Fibroblast of mammary gland (primary cell): ENCODE measurements at places on chromosomes 3 and 15.

- no peak for DNase-seq
Observed at GRCh38 chr3:37096975-37097374, 77.4 kb downstream of the LRRFIP2 start.

DNA sequence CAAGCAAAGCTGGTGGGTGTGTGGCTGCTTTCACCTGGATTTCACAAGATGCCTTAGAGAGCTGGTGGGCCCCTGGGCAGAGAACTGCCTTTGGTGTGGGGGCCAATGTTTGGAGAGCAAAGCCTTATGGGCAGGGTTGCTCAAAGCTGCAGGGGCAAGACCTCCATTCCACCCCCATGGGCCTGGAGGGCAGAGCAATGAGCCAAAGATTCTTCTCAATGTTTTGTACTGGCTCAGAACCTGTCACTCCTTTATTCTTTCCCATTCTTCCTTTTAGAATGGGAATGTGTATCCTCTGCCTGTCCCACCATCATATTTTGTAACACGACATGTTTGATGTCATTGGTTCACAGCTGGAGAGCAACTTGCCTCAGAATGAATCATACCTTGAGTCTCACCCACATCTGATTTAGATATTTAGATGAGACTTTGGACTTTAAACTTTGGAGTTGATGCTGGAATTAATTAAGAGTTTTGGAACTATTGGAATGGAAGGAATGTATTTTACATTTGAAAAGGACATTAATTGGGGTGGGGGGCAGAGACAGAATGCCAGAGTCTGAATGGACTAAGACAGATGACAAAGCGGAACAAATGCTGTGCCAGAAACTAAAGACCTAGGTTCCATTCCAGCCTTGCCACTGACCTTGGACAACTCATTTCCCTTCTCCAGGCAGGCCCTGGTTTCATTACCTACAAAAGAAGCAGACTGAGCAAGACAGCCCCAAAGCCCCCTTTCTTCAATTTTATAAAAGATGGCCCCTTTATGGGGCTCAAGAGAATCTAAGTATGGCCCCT is 72.9 kb downstream of the DAPK2 start:
- peak; percentile 88 for DNase-seq

- DNase-seq, result peak; percentile 65
Observed at GRCh38 chr15:49697121-49697520, 76.3 kb downstream of the DTWD1 start.

DNA sequence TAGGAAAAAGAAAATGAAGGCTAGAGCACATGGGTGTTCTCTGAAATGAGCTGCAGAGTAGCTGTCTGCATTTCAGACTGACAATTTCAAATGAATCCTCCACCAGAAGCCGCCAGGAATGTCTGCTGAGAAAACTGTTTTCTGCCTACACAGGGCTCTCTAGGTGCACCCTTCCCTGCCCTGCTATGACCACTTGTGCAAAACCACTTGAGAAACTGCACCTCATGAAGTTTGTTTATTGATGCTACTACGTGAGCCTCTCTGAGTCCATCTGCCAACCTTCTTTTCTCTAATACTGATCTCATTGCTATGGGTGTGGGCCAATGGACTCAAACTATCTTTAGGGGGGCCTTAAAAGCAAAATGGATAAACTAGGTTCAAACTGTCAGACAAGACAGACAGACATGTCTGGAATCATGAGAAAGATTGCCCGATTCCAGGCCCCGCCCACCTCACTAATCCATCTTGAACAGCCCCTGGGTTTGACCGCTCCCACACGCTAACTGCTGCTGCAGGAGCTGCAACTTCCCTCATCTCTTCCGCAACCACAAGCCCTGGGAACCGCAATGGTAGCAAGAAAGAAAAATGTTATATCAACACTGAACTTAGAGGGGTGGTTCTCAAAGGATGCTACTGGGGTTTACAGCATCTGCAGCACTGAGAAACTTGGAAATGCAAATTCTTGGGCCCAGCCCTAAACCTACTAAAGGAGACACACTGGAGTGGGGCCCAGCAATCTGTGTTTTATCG is 9.0 kb upstream of the CD47 start:
- no peak for DNase-seq

DNA sequence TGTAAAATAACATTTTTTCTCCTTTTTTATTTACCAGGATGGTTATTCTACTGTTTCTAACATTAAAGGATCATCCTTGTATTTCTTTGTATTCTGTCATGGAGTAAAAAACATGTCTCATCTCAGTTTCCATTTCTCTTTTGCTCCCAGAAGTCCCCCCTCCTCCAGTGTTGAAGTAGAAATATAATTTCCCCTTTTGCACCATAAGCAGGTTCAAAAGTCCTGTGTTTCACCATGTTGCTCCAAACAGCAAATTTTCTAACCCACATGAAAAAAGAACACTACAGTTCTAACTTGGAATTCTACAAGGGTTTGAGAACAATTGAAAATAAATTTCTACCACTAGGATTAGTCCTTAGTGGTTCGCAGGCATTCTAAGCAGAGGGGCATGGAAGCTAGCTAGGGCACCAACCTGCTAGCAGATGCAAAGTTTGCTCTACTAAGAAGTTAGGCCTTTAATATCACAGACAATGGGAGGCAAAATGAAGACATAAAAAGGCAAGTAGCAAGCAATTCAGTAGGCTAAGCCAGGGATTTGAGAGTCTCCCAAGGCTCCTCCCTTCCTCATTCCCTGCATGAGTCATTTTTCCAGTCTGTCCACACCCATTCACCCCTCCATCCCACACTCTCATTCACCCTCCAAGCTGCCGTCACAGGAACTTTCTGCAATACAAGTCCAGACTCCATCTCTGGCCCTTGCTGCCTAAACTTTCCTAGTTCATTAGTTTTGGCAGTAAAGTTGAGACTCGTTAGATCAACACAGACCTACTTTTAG is 2.3 kb upstream of the MBNL1 start:
- DNase-seq, result peak; percentile 99

DNA sequence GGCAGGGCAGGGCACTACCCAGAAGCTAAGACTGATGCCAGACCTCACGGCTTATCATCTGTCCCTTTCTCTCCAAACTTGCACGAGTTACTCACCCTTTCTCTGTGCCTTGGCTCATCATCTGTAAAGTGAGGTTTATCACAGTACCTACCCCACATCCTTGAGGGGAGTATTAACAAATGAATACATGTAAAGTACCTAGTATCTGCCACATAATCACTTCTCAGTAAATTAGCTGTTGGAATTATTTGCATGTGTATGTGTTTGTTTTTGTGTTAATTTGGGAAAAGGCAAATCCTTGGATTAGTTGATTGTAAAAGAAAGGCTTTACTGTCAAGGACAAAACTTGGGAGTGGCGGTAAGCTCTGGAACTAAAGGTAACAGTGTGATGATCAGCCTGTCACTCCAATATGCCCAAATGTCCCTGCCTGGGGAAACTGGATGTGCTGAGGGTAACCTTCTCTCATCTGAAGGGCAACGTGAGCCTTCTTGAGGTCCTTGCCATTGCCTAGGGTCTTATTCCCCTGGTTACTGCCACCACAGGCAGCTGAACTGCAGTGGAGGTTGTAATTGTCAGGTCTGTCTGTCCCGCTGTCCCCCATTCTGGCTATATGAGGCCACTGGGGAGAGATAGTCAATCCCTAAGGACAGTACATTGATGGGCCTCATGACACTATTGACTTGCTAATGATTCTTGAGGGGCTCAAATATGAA is 269.4 kb downstream of the CLSTN2 start:
- no peak for DNase-seq

- DNase-seq, result no peak
Observed at GRCh38 chr15:98442901-98443300, 205.4 kb upstream of the IGF1R start.

GRCh38 chr3:33658991-33659848 is 58.8 kb downstream of the CLASP2 start:
- peak; percentile 83 for DNase-seq

DNA sequence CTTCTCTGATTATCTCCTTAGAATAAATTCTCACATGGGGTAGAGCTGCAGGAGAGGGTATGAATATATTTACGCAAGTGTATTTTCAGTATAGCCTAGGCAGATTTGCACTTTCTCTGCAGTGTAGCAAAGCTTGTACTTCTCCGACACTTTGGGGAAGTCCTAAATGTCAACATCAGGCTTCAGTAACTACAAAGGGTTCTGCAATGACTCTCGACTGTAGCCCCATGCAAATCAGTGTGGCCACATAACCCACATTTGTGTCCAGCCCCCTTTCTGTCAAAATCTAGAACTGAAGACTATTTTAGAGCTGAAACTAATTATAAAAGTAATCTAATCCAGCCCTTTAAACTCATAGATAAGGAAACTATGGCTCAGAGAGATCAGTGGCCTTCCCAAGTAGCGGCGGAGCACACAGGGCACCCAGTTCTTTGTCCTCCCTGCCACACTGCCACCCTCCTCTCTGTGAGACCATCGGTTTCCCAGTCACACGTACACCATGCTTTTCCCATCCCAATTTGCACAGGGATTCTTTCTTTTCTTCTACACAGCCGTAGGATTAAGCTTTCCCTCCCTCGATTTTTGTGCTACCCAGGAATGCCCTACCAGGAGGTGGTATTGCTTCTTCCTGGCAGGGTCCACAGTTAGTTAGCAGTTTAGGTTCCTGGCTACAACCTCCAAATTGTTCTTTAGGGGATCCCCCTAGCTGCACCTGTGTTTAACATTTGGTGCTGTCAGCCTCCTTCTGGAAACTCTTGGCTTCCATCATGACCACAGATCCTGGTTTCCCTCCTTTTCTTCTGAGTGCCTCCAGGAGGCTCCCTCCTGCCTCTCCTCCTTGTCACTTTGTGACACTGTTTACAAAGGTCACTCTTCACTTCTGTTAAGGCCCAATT is 22.9 kb downstream of the MRAS start:
- DNase-seq, result no peak

- DNase-seq, result peak; percentile 58
Observed at GRCh38 chr3:174218016-174218415, 641.1 kb upstream of the NAALADL2 start.

DNA sequence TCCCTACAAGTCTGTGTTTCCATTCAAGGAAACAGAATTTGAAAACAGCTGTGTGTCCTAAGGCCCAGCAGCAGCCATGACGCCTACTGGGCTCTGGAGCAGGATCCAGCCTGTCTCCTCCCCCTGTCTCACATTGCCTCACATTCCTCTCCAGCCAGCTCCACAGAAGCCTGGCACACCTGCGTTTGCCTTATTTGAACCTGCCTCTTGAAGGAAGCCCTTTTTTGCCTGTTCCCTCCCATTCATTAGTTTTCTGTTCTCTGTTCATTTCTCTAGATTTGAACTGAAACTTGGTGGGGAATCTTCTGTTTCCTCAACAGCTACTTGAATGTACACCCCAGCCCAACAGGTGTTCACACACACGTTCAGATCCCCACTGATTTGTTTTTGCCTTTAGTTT is 890.5 kb downstream of the TUSC7 start:
- DNase-seq, result no peak

GRCh38 chr3:60775985-60776384 is 475.3 kb downstream of the FHIT start:
- no peak for DNase-seq

- DNase-seq, result no peak
Observed at GRCh38 chr3:128367221-128367620, 99.5 kb downstream of the DNAJB8 start.

DNA sequence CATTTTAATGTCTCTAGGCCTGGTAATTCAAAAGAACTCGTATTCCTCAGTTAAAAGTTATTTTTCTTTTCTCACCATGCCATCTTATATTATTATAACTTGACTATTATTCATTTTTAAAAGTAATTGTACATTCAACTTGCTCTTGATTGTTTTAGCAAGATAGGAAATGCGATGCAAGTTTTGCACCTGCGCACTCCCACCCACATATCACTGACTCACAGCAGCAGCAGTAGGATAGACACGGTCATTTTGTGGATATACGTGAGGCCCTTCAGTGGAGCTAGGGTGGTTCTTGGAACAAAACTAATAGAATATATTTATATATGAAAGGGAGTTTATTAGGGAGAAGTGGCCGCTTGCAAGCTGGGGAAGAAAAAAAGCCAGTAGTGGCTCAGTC is 95.5 kb upstream of the UBE3A start:
- DNase-seq, result no peak

DNA sequence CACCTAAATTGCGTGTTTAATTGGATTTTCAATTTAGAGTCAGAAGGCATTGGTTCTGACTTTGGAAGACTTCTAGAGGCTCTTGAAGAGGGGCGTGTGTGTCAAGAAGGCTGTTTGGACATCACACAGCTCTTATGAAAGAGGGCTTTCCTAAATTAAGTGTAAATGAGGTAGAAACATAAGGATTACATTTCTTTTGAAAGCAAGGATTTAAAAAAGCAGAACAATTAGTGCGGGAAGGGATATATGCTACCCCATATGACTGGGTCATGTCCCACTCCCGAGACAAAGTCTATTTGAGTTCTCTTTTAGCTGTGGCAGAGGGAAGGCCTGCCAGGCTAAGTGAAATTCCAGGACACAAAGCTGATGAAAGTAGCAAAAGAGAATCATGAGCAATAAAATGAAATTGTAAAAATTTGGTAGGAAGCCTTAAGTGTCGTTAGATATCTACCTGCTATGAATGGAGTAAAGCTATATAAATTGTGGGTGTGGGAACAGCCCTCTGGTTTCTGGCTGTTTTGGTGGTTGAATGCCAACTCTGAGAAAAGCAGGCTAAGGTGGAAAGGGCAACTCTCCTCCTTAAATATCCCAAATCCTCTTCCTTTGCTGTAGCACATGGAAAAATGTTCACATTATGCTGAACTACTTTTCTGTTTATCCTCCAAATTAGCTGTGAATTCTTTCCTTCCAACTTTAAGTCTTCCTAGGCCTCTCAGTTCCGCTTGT is 100.6 kb upstream of the TSC22D2 start:
- DNase-seq, result no peak

GRCh38 chr3:73186741-73187140 is 125.3 kb downstream of the EBLN2 start:
- DNase-seq, result no peak

DNA sequence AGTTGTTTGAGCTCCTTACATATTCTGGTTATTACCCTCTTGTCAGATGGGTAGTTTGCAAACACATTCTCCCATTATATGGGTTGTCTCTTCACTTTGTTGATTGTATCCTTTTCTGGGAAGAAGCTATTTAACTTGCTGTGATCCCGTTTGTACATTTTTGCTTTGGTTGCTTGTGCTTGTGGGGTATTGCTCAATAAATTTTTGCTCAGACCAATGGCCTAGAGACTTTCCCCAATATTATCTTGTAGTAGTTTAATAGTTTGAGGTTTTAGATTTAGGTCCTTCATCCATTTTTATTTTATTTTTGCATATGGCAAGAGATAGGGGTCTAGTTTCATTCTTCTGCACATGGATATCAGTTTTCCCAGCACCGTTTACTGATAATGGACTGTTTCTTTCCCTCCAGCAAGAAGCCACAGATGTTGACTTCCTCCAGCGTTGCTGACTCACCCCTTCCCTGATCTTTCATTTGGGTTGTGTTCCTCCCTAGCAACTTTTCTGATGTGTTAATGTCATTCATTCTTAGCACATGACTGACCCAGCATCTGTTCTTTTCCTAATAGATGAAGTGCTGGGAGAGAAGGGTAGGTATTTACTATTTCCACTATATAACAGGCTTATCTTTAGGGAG is 166.7 kb upstream of the SGO1 start:
- peak; percentile 10 for DNase-seq

DNA sequence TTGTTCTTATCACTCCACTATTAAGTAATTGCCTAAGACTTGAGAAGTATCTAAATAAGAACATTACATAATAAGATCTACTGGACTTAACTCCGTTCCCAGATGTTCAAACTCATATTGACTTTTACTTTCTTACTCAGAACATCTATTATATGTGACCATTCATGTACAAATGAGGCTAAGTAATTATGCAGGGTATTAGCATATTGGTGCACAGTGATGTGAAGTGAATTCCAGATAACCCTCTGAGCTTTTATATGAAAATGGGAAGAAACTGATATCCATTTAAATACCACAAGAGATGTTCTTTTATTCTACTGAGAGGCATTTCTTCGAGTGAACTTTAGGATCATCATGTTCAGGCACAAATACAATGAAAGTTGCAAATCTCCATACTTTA is 135.7 kb downstream of the ZPLD1 start:
- no peak for DNase-seq
